Retinal pigment epithelial cell (primary cell): ENCODE measurements at places on chromosomes 12 and 14.

DNA sequence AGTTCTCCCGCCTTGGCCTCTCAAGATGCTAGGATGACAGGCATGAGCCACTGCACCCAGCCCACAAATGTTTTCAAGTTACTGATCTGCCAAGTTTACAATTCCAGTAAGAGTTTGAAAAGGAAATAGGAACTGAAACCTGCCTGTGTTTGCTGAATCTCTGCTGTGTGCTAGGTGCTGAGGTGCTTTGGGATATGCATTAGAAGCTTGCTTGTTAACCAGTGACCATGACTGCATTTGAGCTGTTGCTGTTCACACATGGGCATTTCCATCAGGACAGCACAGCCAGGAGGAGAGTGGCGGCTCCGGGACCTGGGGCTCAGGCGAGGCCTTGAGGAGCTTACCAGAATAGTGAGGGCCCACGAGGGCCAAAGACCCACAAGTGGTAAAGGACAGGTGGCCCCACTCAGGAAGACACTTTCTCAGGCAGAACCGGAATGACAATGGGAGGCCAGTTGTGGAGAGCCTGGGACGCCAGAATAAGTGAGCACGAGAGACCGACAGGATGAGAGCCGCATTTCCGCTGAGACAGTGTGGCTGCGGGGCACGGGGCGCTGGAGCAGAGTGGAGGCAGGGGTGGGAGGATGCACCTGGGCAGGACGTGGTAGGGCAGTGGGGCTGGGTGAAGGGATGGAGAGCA, 54.5 kb upstream of the MMP17 start:
- no peak for DNase-seq

GRCh38 chr14:102993523-102993922, 63.8 kb downstream of the CDC42BPB start:
- no peak for DNase-seq

- no peak for DNase-seq
Observed at GRCh38 chr12:33628087-33628486, 188.5 kb upstream of the SYT10 start.

DNA sequence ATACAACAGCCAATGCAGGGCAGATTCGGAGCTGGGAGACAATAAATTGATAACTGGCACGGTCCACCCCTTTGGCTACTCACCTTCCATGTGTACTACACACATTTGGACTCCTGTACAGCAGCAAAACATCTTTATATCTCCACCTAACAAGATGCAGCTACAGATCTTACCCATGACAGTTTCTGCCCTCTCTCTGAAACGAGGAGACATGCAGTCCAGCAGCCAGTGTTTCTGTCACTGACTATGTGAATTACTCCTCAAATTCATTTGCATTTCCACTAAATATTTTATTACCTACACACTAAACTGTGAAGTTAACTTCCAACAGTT, 58.7 kb upstream of the BEGAIN start:
- no peak for DNase-seq

DNA sequence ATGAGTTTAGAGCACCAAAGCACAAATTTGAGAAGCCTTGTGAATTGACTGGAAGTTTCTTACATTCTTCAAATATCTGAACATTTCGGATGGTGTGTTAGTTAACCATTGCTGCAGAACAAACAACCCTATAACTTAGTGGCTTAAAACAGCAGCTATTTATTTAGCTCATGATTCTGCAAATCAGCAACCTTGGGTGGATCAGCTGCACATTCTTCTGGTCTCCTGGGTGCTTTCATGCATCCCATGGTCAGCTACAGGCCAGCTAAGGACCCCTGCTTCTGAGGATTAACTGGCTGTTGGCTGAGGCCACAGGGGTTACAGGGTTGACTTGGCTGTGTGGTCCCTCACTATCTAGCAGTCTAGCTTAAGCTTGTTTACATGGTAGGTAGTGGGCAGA, 114.0 kb upstream of the HIF1A start:
- DNase-seq, result no peak

DNA sequence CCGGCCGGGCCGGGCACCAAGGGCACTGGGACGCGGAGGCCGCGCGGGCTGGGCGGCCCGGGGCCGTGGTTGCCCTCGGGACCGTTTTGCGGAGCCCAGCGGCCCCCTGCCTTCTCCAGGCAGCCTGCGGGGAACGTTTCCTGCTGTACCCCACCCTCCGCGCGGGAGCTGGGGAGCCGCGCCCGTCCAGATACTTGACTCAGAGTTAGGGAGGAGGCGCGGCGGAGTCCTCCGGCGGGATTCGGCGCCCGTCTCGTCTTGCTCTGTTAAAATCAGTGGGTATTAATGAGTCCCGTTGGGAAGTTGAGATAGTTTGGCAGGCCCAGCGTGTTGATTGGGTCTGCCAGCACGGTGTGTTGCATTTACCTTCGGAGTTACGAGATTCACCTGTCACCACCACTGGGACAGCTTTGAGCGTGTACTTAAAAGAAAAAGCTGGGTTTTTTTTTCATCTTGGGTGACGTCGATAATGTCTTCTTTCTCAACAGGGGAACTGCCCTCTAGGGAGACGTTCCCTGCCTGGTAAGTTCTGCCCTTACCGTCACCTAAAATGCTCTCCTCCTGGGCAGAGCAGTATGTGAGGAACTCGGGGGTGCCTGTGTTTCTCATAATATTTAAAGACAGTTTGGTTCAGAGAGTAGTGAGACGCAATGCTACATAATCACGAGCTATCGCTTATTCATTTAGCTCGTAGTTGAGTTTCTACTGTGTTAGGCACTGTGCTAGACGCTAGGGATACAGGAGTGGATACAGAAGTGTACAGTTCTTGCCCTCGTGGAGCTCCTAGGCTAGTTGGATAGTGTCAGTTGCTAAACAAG, 596 bp downstream of the DLST start:
- DNase-seq, result no peak
